ENCODE measurements at places on chromosomes 2 and 18.

- no peak for DNase-seq
Measured at GRCh38 chr2:2902547-2903281, 474.9 kb downstream of the EIPR1 start.

- no peak for DNase-seq
Measured at GRCh38 chr18:23752796-23753195, 63.5 kb downstream of the LAMA3 start.

DNA sequence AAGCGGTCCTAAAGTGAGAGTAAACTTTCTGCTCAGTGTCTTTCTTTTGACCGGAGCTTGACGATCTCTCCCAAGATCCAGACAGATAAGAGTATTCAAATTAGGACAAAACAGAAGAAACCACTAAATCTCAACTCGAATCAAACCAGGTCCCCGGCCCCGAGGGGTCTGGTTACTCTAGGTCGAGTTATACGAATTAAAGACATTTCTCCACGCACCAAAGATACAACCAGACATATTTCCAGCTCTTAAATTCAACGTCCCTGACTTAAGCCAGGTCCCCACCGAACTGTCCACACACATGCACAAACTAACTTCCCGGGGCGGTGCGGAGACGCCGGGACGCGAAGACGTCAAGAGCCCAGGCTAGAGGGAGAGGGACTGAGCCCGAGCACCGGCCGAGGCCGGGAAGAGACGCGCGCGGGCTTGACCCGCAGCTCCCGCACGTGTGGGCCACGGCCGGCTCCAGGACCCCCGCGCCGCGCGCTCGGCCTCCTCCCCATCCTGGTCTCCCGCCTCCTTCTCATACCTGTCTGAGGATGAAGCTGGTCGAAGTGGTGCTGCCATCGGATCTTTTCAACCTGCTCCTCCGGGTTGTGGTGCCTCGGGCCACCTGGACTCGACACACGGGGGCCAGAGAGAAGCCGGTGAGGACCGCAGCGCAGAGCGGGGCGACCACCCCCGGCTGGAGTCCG is 896 bp downstream of the CACNB4 start:
- no peak for DNase-seq

DNA sequence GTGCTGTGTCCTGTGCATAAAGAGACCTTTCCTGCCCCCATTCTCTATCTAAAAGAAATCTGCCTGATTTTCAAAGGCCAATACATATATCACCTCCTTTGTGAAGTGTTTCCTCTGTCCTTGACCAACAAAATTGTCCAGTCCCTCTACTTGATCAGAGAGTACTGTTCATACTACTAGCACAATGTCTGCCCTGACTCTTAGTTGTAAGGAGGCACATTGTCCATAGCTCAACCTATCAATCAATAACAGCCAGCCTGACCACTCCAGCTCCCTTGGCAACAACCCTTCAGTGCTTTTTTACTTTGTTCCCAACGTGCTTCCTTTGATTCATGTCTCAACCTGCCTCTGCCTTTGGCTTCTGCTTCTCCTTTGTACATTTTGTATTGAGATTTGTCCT is 398.9 kb downstream of the TRIB2 start:
- DNase-seq: no peak

- DNase-seq: no peak
Measured at GRCh38 chr2:172387361-172387760, 40.0 kb upstream of the ITGA6 start.

GRCh38 chr2:217788669-217789002 is 214.2 kb downstream of the TNS1 start:
- DNase-seq: no peak

- DNase-seq: no peak
Measured at GRCh38 chr18:55861266-55861665, 273.3 kb upstream of the TCF4 start.

DNA sequence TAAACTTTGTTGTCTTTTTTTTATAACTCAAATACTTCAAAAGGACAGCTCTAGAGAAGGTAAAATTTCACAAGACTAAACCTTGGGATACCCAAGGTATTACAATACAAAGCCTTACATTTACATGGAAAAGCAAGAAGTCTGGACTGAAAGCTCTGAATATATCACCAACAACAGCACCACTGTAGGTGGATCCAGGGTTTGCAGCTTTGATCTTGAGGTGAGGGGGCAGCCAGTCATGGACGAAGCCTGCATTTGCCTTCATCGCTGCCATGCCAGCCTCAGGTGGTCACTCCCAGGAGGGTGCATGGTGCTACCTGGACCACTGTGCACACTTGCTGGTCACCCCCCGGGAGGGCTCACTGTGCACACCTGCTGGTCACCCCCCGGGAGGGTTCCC is 36.6 kb downstream of the RBFA start:
- DNase-seq: no peak

DNA sequence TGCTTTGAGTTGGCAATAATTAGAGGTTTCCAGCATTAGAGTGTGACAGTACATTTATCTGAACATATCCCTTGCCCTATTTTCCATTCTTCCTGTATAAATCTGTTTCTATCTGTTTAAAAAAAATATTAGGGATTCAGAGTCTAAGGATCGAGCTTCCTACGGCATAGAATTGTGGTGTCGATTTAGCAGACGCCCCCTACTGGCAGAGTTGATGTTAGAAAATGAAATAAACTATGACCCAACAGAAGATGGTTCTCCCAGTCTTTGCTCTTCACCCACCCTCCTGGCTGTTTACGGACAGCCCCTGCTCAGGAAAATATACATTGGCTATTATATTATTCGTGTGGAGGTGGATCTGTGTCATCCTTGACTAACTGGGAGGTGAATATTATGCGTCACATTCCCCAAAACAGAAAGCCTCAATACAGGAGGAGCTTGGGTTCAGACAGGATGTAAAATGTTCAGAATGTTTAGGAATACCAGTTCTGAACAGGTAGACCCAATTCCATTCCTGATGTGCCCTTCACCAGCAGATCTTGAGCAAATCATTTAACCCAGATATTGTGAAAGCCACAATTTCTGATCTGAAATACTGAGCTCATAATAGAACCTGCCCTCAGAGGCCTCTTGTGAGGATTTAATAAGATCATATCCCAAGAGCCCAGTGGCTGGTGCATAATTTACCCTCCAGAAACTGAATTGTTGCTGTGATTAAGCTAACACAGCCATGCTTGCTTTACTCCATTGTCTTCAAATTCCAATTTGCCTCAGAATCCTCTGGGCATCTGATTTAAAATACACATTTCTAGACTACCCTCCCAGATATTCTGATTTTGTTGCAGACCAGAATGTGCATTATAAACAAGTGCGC is 10.8 kb upstream of the ERMN start:
- peak; percentile 45 for DNase-seq

DNA sequence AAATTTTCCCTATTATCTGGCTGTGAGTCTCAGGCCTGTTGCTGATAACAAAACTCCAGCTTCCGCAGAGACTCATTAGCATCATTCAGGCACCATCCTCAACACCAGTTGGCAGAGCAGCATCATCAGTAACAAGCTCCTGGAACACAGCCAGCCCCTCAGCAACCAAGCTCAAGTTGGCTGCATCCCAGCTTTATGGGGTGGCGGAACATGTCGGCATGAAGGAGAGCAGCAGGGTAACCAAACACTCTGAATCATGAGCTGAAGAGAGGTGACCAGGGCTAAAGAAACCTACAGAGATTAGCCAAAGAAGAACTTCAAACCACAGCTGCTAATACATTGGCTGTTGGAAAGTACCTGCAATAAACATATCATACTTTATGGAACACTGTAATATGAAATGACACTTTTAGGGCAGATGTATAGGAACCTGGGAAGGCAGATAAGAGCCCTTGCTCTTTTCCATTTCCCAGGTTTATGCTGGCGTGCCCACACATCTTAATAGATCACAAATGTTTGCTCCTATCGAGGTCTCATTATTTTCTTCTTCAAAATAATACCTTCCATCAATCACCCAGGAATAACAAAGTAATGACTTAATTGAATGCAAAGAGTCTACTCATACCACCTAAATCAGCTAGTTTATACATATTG is 63.8 kb downstream of the PDE11A start:
- DNase-seq: no peak

DNA sequence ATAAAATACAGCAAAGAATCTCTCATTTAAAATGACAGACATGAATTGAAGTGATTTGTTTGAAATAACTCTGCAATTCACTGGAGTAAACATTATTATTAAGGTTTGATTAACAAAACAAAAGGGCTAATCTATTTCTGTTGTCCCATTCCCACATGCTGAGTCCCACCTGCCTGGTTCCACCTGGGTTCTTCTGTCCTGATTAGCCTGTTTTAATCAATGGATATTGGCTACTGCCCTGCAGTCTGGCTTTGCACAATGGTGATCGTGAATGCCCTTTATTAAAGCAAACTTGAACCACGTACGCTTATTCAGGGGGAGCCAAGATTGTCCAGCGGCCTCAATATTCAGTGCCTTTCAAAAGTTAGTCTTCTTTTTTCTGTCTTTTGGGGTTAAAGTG is 72.8 kb upstream of the CDH19 start:
- DNase-seq: no peak

GRCh38 chr2:228245601-228246000 is 64.1 kb upstream of the SPHKAP start:
- no peak for DNase-seq

DNA sequence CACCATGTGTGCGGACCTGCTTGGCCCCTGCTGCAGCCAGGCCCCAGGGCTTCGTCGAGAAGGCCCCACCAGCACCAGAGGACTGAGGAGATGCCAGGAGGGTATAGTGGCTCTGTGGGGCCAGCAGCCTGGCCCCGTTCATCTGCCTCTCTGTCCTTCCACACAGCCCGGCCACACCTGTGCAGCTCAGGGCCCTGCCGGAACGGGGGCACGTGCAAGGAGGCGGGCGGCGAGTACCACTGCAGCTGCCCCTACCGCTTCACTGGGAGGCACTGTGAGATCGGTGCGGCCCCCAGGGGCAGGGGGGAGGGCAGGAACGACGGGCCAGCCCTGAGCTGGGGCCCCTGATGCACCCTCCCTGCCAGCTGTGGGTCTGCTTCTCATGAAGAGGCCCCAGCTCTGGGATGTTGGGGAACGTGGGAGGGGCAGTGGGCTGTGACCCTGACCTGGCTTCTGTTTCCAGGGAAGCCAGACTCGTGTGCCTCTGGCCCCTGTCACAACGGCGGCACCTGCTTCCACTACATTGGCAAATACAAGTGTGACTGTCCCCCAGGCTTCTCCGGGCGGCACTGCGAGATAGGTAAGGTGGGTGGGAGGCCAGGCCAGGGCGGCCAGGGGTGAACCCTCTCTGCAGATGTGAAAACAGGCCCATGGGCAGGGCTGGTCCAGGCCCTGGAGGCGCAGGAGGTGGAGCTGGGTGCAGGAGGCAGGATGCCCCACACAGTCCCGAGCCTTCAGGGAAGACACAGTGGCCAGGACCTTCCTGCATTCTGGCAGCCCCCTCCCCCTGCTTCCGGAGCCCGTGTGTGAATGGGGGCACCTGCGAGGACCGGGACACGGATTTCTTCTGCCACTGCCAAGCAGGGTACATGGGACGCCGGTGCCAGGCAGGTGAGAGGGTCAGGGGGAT is 50.3 kb downstream of the MTERF4 start:
- no peak for DNase-seq
